ENCODE measurements at places on chromosomes 4 and X. TPM values are rescaled to one million over a fixed set of nuclear protein-coding genes. Genes with fewer than 3 reads are reported as not detected.

Gene PRRG1
- total RNA-seq: 6.4 TPM

DNA sequence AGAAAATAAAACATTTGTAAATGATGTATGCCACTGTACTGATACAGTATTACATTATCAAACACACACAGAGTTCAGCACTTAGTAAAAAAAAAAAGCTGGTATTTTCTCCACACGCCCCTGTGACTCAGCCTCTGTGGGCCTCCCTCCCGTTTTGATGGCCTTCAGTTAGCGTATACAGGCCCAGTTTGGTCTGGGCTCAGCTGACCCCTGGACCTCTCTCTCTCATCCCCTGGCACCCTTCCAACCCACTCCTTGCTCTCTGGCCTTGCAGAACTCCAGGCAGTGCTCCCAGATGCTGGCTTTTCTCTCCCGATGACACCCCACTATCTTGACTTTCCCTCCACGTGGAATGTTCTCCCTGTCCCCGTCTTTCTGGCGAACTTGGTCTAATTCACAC, 89.0 kb upstream of the LIMCH1 start:
- no peak for DNase-seq

DNA sequence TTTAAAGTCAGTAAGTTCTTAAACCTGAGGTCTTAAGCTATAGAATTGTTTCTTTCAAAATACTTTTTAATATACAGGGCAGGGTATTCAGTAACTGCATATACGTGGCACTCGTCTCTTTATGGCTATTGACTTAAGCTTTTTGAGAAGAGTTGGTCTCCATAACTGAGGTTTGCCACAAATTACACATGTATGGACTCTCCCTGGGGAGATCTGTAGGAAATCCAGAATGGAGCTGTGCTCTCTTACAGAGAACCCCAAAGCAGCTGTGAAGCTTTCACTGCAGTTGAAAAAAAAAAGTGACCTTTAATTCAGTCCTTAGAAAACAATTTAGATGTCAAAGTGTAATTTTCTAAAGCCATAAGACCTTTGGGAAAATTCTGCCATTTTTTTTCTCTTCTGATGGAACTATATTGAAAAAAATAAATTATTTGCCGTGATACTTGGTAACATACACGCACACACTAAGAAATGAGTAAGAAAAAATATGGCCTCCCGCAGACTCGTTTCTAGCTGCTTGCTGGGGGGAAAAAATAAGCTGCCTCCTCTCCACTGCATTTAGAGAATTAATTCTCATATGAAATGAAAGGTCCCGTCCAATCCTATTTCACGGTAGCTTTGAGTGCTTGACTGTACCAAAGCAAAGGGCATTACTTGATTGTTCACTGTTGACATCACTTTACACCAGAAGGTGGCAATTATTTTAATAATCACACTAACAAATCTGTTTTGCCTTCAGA, 159.4 kb upstream of the TENM3 start:
- DNase-seq: no peak

GRCh38 chr4:17587094-17587822, 10.3 kb downstream of the LAP3 start:
- no peak for DNase-seq

DNA sequence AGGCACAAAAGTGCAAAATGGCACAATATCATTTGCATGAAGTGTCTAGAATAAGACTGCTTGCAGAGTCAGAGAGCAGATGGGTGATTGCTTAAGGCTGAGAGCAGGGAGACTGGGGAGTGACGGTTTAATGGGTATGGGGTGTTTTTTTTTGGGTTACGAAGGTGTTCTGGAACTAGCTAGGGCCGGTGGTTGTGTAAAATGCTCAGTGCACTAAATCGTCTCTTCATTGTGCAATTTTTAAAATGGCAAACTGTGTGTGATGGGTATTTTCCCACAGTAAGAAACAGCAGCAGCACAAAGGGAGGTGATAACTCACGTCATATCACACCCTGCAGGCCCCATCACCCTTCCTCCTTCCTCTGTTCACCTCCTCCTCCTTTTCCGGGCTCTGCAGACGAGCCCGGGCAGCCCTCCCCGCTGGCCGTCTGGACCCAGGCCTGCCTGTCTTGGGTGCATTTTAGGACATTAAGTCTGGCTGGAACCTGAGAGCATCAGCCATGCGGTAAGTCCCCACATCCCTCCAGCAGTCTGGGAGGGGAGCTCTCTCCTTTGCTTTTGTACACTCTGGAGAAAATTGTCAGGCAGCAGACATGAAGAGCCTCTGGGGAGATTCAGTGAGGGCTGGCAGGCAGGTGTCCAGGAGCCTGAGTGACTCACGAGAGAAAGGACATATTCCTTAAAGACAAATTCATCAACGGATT, 42.7 kb downstream of the ASMT start:
- DNase-seq: no peak

GRCh38 chr4:120761070-120761469, 161.5 kb downstream of the PRDM5 start:
- DNase-seq: no peak

Gene GABRE
- 0.94 TPM for total RNA-seq

Gene SMPX
- total RNA-seq: 0.31 TPM

- no peak for DNase-seq
Measured at GRCh38 chr4:66577922-66578321, 907.6 kb upstream of the EPHA5 start.

- DNase-seq: no peak
Measured at GRCh38 chr4:77697860-77698590, 92.4 kb downstream of the CXCL13 start.

DNA sequence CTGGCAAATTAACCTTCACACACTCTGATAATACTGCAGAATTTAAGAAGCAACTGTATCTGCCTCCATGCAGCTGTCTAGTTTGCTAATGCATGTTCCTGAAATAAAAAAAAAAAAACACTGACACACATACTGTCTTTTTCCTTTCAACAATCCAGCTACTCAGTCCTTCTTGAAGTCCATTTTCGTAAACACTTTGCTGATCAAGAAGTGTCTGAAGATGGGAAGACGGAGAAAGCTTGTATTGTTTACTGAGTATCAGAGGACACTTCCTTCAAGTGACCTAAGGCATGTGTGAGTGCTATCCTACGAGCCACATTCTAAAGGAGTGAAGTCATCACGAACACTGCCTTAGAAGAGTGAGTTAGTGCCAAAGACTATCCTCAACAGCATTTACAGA, 82.6 kb downstream of the LUZP4 start:
- DNase-seq: no peak

- DNase-seq: no peak
Measured at GRCh38 chr4:157204634-157205244, 15.8 kb upstream of the GRIA2 start.

- DNase-seq: no peak
Measured at GRCh38 chr4:56307423-56307822, 79.9 kb downstream of the AASDH start.

DNA sequence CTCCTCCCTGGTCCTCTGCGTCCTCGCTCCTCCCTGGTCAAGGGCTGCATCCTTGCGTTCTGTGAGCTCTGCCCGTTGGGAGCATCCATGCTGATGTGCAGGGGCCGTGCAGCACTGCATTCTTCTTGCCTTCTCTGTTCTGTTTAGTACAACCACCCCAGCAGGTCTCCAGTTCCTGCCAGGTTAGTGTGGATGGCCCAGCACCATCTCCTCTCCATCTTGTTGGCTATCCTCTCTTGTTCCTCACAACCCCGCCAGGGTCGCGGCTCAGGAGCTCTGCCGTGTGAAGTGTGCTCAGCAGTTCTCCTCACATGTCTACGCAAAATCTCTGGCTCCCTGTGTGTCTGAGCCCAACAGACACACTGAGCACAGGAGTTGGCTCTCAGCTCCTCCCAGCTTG, 10.4 kb upstream of the MAEA start:
- DNase-seq: no peak

GRCh38 chrX:53704854-53705253, 18.3 kb upstream of the HUWE1 start:
- no peak for DNase-seq

Gene HTN3
- total RNA-seq: not detected

Gene PCDH10
- total RNA-seq: 43.8 TPM

GRCh38 chr4:87268411-87268810, 48.0 kb upstream of the KLHL8 start:
- no peak for DNase-seq

Gene S100P
- total RNA-seq: 1.6 TPM

GRCh38 chr4:76235915-76236314, 15.6 kb upstream of the FAM47E start:
- no peak for DNase-seq

- DNase-seq: peak; percentile 30
Measured at GRCh38 chrX:102712981-102713625, 855 bp downstream of the GPRASP2 start.

Gene ELMOD2
- total RNA-seq: 55.4 TPM

Gene FAM47A
- not detected for total RNA-seq

GRCh38 chrX:18558799-18559198, 113.1 kb downstream of the RS1 start:
- DNase-seq: no peak

GRCh38 chr4:145012841-145013240, 85.2 kb downstream of the ANAPC10 start:
- no peak for DNase-seq

GRCh38 chr4:101678180-101678579, 112.3 kb upstream of the BANK1 start:
- DNase-seq: no peak
